Type B pancreatic cell (in vitro differentiated cells): ENCODE measurements at places on chromosomes 5 and 9. TPM values are rescaled to one million over a fixed set of nuclear protein-coding genes. Genes with fewer than 3 reads are reported as not detected.

The MORN5 gene
- 0.88 and 2.1 TPM in 2 replicates for total RNA-seq

The ZNF608 gene
- 37.4 and 63.0 TPM in 2 replicates for total RNA-seq

DNA sequence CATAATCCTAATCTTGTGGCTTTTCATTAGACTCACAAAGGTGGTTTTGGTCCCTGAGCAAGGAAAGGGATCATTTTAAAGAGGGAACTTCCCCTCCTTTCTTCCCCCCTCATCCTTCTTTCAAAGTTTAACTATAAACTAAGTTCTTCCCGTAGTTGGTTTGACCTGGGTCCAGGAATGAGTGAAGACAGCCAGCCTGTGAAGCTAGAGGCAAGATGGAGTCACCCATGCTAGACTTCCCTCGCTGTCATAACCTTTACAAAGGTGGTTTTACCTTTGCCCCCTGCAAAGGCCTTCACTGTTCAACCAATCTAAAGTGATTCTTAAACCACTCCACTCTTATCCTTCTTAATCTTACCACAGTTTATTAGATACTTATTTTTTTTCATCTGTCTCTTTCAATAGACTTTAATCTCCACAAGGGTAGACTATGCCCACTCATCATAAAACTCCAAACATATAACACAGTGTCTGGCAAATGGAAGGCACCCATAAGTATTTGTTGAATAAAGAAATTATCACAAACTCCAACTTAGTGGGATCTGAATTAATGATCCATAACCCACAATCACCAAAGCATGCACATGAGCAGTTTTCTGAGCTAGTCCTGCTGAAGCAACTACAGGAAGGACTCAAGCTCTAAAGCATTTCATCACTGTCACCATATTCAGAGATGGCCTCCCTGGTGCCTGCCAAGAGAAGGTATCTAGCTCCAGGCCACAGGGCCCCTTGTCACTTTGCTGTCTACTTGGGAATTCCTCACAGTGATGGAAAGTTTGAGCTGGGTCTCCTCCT is 369.0 kb downstream of the SPOCK1 start:
- H3K4me3 ChIP-seq = no peak overlapping the region
- no peak overlapping the region for H3K27ac ChIP-seq
- DNase-seq = no peak
- H3K4me1 ChIP-seq = no peaks in the 10 kb centered on the region

- H3K27me3 ChIP-seq = peaks cover 37% of the 10 kb centered on the region
- peaks cover 24% of the 10 kb centered on the region for H3K36me3 ChIP-seq
- H3K4me3 ChIP-seq = no peak overlapping the region
- peaks cover 9% of the 10 kb centered on the region for H3K4me1 ChIP-seq
Observed at GRCh38 chr5:168752012-168752411, 172.8 kb upstream of the PANK3 start.

DNA sequence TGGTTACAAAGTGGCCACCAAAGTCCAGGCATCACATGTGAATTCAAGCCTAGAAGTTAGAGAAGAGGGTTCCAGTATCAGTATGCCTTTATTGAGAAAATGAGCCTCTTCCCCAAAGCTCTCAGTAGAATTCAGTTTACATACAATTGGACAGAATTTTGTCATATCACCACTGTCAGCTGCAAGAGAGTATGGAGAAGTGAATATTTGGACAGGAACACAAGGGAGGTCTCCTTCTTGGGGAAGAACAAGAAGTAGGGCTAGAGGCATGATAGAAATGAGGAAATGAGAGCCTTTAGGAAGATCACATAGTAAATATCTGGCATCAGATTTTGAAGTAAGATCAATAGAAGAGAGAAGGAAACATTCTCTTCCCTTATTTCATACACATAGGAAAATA is 27.8 kb upstream of the VLDLR start:
- H3K4me3 ChIP-seq = no peak overlapping the region
- peaks cover 7% of the 10 kb centered on the region for H3K4me1 ChIP-seq
- H3K27ac ChIP-seq = no peak overlapping the region

DNA sequence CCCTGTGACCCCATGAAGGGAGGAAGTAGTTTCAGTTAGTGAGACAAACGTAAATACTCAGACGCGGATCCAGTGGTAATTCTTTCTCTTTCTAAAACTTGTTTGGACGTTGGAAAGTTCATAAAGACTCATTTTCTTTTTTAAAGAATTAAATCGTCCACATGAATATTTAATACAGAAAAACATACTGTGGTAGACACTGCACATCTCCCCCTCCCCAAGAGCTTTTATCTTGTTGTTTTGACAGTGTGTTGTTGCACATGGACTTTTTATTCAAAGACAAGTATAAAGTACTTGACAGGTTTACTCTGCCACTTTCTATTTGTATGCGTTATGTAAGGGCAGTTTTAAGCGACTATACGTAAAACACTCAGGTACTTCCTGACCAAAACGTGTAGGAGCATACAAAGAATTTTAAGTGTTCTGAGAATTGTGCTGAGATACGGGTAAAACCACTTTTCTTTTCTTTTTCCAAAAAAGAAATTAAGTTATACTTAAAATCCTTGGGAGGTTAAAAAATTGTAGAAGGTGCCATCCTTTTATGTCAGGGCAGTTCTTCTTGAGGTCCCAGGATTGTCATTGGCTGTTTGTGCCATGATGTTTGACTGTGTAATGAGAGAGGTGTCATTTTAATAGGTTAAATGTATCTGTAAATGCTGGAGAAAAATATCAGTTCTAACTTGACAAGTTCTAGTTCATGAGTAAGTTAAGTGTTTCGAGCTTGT is 1.3 kb downstream of the NIPBL start:
- no peaks in the 10 kb centered on the region for H3K36me3 ChIP-seq
- H3K4me3 ChIP-seq = peak overlapping the region; percentile 92
- H3K27ac ChIP-seq = peak overlapping the region; percentile 95

DNA sequence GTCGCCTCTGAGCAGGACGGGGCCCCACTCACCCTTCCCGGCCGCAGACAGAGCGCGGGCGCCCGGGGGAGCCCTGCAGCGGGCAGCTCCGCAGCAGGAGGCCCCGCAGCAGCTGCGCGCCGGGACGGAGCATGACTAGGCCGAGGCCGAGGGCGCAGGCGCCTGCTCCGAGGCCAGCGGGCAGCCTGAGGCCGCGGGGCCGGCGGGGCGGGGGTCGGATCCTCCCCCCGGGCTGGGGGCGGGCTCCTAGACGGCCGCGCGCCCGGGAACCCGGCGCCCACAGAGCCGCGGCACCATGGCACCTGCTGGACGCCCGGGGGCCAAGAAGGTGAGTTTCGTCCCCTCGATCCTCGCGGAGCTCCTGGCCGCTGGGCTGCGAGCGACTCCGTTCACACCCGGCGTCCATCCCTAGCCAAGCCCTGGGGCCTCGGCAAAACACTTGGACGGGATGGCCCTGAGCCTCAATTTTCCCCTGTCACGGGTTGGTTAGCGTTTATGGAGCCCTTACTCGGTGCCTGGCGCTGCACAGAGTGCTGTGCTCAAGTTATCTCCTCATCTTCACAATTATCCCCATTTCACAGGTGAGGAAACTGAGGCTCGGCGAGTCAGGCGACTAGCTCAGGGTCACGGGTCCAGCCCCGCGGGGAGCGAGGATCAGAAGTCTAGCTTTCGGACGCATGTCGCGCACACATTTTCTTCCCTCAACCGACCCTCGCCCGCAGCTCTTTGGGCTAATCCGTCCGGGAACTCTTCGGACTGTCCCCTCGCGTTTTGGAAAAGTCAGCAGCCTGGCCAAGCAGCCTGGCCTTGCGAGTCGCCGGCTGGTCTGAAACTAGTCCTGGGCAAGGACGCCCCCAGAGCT is at the start of the genes BHMT2 and DMGDH:
Gene BHMT2 (plus strand): TSS at position 280 of the 862 bp plus-strand sequence. CDS start 16 bp downstream, at position 296.
Gene DMGDH (minus strand): TSS at position 187 of the 862 bp plus-strand sequence. CDS start 54 bp downstream, at position 133.
- no peaks in the 10 kb centered on the region for H3K36me3 ChIP-seq
- no peak within 1 kb of the TSS for H3K27ac ChIP-seq
- no peak within 1 kb of the TSS for H3K4me3 ChIP-seq
- H3K27me3 ChIP-seq = peaks cover 3% of the 10 kb centered on the region
- no peaks in the 10 kb centered on the region for H3K4me1 ChIP-seq
- no peak for DNase-seq

- no peak for DNase-seq
- H3K4me3 ChIP-seq = no peak overlapping the region
- H3K4me1 ChIP-seq = peaks cover 33% of the 10 kb centered on the region
Observed at GRCh38 chr5:389891-390622, 52.9 kb upstream of the EXOC3 start.
